ENCODE measurements at places on chromosomes 4 and X. TPM values are rescaled to one million over a fixed set of nuclear protein-coding genes. Genes with fewer than 3 reads are reported as not detected.

DNA sequence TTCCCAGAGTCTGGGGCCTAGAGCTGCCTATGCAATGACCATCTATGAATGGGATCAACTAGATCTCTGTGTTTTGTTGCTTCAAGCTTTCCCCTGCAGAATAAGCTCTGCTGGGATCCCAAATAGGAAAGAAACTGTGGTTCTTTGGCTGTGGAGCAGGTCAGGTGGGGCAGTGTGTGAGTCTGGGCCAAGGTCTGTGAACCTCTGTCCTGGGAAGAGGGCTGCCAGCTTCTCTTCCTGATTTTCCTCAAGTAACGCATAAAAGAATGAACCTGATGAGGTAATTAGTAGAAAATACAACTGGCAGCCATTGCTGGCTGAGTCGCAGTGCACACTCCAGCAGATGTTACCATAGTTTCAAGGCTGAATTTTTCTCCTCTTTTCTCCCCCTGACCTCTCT lies 4.6 kb upstream of the PIN4 start:
- DNase-seq: no peak

GRCh38 chr4:122616915-122617596 lies 3.8 kb downstream of the IL21 start:
- no peak for DNase-seq

DNA sequence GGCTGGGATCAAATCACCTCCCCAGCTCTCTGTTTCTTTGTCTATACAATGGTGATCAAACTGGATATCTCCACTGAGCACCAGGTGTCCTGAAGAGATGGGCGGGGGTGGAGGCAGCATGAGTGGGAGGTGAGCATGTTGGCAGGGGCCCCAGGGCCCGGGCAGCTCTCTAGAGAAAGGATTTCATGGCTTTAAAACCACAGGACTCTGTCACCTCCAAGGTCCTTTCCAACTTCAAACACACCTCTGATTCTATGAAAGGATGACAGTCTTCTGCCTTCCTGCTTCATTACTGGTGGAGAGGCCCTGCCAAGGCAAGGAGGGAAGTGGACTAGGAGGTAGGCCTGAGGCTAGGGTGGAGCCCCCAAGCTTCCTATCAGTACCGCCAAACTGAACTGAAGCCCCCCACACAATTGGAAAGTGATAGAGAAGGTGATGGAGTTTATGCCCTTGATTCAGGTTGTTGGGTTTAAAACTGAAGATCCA lies 38.6 kb downstream of the TRIM2 start:
- no peak for DNase-seq

Gene ZCCHC18
- 0.64 TPM for total RNA-seq

Gene MBNL3
- 3.9 TPM for total RNA-seq

DNA sequence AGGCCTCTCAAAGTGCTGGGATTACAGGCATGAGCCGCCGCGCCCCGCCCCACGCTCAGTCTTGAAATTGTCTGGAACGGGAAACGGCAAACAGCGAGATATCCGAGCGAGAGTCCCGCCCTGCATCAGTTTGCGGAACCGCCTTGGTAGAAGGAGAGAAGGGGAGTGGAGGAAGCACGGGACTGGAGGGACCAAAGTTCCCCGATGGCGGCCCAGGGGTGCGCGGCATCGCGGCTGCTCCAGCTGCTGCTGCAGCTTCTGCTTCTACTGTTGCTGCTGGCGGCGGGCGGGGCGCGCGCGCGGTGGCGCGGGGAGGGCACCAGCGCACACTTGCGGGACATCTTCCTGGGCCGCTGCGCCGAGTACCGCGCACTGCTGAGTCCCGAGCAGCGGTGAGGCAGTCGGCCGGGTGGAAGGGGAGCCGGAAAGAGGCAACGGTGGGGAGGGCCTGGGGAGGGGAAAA lies at the start of gene BST1:
Gene BST1 (plus strand): TSS at position 125 of the 463 bp plus-strand sequence. CDS start 80 bp downstream, at position 205.
- peak; percentile 66 for DNase-seq

DNA sequence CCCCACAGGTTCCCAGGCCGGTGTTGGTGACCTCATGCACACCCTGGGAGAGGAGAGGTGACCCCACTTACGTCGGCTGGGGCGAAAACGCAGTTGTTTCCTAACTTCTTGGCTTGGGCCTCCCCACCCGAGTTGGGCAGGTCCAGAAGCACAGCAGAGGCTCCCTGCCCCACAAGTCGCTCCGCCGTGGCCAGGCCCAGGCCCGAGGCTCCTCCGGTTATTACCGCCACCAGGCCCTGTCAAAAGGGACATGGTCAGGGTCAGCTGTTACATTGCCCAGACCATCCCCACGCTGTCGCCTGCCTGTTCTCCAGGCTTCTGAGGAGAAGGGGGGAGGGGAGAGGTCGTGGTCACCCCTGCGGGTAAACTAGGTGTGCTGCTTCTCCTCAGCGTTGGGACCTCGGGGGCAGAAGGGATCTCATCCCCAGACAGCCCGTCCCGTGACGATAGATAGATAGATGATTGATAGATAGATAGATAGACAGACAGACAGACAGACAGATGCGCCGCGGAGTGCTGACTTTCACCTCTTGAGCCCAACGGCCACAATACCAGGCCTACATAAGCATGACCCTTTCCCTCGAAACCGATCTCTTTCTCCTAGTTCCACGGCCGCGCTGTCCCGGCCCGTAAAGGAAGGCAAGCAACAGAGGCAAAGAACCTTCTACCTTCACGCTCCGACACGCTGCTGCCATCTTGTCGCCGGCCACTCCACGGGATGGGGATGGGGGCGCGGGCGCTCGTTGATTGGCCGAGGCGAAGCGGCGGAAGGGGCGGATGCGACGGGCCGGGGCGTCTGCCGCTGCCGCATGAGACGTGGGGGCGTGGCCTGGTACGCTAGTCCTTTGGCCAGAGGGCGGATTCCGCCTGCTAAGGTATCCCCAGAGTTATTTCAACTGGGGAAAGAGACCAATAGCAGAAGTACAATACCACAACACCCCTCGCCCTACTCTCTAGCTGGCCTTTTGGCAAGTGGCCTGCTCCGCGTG lies at the start of gene HSD17B10:
Gene HSD17B10 (minus strand): TSS at position 720 of the 989 bp plus-strand sequence. CDS start 25 bp downstream, at position 695.
- DNase-seq: peak; percentile 73

- DNase-seq: peak; percentile 63
Observed at GRCh38 chrX:154396973-154397887, 947 bp upstream of the RPL10 start.

Gene C4orf51
- not detected for total RNA-seq

- no peak for DNase-seq
Observed at GRCh38 chrX:44032479-44032878, 59.3 kb upstream of the NDP start.

Gene SH3D19
- 46.6 TPM for total RNA-seq

DNA sequence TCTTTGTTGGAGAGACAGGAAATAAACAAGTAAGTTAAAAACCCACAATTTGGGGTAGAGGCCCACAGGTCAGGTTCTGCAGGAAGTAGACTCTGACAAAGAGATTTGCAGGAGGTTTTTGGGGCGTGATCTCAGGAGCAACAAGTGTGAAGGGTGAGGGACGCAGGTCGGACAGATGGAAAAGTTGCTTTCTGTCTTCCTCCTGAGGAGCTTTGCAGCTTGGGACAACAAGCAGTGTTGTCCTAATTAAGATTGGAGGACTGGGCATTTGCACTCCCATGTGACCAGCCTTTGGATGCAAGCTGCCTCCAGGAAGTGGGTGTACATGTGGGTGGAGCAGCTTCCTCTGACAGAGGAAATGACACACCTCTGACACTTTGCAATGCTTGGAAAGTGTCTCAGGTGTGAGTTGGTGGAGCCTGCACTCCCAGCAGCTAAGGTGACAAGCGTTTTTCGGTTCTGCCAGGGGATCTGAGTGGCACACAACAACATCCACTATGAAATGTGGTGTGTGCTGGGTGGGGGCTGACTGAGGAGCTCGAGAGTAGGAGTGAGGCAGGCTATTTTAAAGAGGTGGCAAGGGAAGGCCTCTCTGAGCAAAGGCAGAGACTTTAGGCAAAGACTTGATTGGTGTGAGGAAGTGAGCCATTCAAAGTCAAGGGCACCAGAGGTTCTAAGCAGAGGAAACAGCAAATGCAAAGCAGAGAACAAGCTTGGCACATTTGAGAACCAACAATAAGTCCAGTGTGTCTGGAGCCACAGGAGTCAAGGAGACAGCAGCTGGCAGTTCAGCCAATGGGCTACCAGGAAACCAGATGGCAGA lies 339.8 kb upstream of the GATB start:
- no peak for DNase-seq

- DNase-seq: no peak
Observed at GRCh38 chrX:10074241-10074941, 82.4 kb upstream of the CLCN4 start.

DNA sequence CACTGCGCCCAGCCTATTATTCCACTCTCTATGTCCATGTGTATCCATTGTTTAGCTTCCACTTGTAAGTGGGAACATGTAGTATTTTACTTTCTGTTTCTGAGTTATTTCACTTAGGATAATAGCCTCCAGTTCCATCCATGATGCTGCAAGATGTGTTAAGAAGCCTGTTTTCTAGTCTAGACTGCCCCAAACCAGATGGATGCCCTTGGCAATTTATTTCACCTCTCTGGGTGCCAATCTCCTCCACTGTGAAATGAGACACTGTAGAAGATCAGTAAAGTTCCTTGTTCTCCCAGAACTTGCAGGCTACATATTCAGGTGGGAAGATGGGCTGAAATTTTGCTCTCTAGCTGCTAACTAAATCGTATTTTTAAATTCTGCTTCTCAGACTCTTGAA lies 72.8 kb downstream of the TSPAN5 start:
- DNase-seq: no peak

Gene FAM47E
- 0.86 TPM for total RNA-seq

DNA sequence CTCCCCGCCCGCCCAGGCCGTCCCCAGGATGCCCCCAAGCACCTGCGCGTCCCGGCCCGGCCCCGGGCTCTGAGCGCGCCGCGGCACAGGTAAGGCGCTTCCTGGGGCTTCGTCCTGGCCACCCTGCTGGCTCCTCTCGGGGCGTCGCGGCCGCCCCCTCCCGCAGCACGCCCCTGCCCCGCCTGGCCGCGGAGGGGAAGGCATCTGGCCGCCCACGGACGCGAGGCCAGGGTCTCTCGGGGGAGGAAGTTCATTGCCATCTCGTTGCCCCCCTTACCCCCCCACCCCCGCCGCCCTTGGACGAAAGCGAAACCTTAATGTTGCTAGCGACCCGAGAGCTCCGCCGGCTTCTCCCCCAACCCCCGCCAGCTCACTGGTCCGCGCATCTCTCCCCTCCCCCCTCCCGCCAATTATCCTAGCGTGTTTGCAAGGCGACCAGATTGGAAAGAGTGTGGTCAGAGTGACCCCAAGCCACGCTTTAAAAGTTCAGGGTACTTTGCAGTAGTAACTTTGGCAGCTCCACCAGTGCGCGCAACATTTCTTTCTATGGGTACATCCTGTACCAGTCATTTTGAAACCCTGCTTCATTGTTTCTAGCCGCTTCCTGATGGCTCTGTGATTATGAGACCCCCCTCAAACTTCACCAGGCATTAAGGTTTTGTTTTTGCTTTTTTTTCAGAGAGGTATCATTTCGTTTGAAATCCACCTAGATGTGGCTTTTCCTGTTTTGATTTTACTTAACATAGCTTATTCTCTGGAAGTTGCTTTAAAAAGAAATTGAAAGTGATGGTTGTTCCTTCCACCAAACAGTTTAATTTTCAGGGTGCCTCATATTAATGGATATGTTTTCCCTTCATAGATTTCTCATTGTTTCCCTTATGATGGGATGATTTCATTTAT lies 626 bp downstream of the TBC1D1 start:
- no peak for DNase-seq

Gene FDCSP
- total RNA-seq: not detected

DNA sequence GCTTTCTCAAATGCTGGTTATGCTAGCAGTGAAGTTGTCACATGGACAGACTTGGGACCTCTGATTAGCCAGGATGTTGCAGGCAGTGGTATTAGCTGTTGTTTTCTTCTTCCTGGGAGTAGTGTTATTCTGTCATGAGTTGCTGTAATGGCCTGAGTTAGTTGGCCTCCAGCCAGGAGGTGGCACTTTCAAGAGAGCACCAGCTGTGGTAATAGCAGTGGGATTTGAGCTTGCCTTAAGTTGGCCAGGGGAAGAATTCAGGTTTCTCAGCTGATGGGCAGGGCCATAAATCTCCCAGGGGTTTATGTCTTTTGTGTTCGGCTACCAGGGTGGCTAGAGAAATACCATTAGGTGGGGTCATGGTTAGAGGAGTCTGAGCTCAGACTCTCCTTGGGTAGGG lies 132.6 kb downstream of the GLUD2 start:
- DNase-seq: no peak

Gene CFAP47
- not detected for total RNA-seq

Gene UCHL1
- 579 TPM for total RNA-seq

Gene FHDC1
- total RNA-seq: 1.7 TPM

Gene TAPT1
- 19.0 TPM for total RNA-seq

DNA sequence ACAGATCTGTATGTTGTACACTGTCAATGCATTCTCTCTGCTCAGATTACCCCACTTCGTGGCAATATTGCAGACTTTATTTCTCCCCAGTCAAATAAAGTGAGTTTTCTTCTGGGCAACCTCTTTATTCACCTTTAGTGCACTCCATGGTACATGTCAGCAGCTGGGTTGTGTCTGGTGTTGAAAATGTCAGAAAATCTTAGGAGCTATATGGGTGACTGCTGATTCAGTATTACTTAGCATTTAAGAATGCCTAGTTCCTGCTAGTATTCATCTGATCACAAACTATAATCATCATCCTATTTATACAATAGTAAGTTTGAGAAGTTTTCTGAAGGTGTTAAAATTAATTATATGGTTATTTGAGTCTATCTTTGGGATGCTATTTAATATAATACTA lies 112.5 kb downstream of the CFAP299 start:
- no peak for DNase-seq

GRCh38 chr4:600166-600565 lies 24.1 kb upstream of the TMEM271 start:
- no peak for DNase-seq

GRCh38 chr4:181158971-181159370 lies 1084.2 kb upstream of the TENM3 start:
- DNase-seq: no peak

- no peak for DNase-seq
Observed at GRCh38 chr4:23952258-23952657, 62.4 kb upstream of the PPARGC1A start.

Gene XAGE5
- total RNA-seq: not detected

GRCh38 chrX:57643698-57644097 lies 36.4 kb downstream of the NLRP2B start:
- no peak for DNase-seq

Gene LIMCH1
- total RNA-seq: 8.4 TPM

Gene POF1B
- total RNA-seq: not detected

GRCh38 chr4:102352781-102353180 lies 7.5 kb upstream of the SLC39A8 start:
- no peak for DNase-seq

Measured in fibroblast of villous mesenchyme (primary cell).